ENCODE measurements at places on chromosomes 1 and 21.

GRCh38 chr1:204641455-204641854, 44.1 kb downstream of the LRRN2 start:
- DNase-seq, result no peak

DNA sequence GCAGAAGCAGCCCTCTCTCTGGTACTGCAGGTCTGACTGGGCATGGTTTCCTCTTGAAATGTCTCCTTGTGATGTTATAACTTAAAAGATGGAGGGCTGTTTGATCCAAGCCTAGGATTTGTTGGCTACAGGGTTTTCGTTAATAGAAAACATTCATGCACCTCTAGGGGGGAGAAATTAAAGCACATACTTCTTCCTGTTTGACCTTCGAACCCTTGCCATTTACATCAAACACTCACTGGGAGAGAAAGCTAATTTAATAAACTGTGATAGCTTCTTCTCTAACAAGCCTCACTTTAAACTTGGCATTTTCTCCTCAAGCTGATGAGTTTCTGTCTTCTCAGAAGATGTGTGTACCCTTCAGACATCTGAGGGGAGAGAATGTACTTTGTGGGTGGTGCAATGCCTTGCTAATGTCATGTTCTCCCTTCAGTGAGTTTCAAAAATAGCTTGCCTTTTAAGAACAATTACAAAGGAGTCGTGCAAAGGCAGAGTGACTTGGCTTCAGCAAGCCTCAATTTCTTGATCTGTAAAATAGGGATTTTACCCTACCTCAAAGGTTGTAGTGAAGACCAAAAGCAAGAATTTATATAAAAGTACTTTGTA, 20.4 kb downstream of the CACHD1 start:
- no peak for DNase-seq

GRCh38 chr1:118201524-118201923, 16.5 kb upstream of the SPAG17 start:
- no peak for DNase-seq

DNA sequence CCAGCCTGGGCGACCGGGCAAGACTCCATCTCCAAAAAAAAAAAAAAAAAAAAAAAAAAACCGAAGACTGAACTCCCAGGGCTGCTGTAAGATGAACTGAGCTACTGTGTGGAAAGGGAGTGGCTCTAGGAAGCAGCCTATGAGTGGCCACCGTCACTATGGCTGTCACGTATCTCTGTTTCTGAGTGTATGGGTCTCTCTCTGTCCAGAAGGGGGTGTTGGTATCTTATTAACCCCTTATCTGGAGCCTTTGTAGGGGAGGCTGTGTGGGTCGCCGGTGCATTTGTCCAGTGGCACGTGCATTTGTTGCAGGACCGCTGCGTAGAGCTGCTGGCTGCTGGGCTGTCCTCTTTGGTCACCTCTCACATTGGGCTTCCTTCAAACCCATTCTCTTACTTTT, 326.6 kb downstream of the CAMTA1 start:
- DNase-seq, result no peak

DNA sequence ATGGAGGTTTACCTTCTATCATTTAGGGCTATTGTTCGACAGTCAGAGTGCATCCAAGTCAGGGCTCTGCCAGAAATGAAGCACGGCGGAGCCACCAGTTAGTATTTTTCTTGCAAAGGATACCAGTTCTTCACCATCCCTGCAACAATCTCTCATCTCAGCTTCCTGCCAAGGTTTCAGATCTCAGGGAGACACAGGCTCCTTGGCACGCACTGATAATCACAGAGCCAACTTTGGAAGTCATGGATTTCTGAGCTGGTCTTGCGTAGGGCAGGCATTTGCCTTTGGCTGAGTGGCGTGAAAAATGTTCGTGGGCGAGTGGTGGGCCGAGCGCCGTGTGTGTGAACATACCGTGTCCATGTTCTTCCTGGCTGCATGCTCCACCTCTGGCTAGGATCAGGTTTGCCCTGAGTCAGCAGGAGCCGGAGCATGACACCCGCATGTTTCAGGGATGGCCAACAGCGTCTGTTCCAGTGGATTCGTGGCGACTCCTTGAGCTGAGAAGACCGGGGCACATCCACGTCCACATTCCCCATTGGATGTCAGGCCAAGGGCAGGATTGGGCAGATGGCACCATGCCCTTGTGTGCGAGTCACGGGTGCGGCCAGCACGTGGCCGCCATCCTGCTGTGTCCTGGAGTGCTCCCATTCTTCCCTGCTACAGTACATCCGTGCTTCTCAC, 118.5 kb upstream of the C1orf174 start:
- no peak for DNase-seq

DNA sequence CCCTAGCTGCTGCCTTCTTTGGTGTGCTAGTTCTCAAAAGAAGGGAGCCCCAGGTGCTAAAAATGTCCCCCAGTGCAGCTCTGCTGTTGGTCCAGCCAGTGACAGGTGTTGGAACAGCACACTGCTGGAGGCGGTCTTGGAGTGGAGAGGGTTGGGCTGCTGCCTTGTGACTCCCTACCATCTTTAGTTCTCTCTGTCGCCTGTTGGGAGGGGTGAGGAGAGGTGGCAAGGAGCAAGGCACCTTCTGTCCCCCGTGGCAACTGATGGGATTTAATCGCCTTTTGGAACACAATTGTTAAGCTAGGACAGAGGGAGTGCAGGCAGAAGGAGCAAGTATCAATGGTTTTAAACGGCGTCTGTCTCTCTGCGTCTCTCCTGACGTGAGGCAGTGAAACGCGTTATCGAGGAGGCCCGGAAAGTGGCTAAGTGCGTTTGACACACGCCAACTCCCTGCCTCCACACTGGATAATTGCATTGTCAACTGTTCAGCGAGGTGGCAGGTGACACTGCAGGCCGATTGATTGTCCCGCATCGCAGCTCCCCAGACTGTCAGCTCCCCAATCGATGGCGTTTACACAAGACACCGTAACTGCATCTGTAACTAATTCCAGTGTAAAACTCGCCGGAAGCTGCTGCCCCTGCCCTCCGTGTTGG, 34.0 kb downstream of the TMEM53 start:
- DNase-seq, result no peak

GRCh38 chr1:62352387-62352786, 33.2 kb upstream of the KANK4 start:
- no peak for DNase-seq

- no peak for DNase-seq
Measured at GRCh38 chr1:10680487-10680886, 116.0 kb downstream of the CASZ1 start.

- DNase-seq, result no peak
Measured at GRCh38 chr1:24580756-24581155, 24.9 kb downstream of the NCMAP start.

DNA sequence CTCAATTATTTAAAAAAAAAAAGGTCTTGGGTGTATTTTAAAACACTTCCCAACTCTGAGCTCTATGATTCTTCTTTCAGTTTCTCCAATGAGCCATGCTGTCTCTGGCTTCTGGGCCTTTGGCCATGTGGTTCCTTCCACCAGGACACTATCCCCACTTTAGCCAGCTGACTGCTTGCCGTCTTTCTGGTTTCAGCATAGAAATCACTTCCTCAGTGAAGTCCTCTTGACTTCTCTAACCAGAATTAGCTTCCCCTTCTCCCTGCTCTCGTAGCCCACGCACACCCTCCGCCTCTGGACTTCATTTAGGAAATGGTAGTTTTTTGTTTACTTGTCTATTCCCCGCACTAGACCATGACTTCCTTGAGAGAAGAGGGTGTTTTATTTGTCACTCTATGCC, 1.1 kb upstream of the DIO1 start:
- DNase-seq, result no peak

DNA sequence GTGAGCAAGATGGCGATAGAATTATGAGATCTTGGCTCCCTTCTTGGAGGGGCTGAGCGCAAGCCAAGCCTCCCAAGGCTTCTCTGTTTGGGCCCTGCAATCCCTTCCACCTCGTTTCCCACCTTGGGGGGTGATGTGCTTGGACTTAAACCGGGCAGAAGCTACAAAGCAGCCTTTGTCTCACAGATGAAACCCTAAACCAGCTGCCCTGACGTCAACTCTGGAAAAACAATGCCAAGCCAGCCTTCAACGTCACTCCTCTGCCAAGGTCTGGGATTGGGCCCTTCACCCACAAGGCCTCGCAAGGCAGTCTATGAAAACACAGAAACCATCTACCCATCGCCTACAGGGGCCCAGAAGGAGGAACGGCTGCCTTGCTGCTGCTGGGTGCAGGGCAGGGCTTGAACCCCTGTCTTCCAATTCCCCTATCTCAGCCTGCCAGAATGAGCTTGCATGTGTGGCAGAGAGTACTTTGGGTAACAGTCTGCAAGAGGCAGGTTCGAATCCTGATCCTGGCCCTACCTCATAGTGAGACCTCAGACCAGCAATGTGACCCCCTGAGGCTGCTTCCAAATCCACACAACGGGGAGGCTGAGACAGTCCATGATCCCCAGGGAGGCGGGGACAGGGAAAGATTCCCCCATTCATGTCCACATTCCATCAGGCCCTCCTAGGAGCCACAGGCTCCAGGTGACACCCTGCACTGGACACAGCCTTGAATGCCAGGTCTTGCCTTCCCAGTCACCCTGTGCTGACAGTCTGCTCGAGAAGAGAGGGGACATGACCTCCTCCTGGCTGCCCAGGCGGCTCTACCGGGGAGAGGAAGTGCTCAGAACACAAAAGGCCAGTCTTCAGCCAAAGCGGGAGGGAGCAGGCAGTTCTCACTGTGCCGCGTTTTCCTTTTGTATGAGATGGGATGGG, 15.0 kb downstream of the IFFO2 start:
- peak; percentile 64 for DNase-seq

DNA sequence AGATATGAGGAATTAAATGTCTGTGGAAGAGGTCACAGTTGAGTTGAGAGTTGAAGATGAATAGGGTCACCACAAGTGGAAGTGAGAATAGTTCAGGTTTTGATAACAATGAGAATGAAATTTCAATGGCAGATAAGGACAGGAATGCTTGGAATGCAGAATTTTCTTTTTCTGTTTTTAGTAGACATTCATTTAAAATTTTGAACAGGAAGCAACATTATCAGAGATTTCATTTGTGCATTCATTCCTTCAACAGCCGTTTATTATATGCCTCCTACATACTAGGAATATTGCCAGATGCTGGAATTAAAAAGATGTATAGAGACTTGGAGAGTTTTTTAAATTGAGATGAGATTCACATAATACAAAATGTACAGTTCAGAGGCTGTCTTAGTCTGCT, 126.8 kb downstream of the ITSN1 start:
- no peak for DNase-seq

GRCh38 chr1:221394011-221394544, 347.8 kb downstream of the DUSP10 start:
- DNase-seq, result no peak

DNA sequence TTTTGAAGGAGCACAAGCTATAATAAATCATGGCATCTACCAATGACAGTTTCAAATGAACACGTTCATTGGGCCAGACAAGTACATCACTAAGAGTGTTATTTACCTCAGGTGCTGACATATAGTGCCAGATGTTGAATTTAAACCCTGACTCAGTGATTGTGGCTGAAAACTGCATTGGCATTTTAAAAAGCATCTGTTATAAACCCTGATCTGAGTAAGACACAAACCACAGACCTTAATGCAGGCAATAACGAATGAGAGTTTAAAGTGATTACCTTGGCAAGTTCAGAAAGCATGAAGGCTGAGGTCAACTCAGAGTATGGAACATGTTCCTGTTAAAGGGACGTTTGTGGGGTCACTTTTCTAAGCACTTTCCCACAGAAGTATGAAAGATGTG, 865.1 kb upstream of the TMPRSS15 start:
- DNase-seq, result no peak

DNA sequence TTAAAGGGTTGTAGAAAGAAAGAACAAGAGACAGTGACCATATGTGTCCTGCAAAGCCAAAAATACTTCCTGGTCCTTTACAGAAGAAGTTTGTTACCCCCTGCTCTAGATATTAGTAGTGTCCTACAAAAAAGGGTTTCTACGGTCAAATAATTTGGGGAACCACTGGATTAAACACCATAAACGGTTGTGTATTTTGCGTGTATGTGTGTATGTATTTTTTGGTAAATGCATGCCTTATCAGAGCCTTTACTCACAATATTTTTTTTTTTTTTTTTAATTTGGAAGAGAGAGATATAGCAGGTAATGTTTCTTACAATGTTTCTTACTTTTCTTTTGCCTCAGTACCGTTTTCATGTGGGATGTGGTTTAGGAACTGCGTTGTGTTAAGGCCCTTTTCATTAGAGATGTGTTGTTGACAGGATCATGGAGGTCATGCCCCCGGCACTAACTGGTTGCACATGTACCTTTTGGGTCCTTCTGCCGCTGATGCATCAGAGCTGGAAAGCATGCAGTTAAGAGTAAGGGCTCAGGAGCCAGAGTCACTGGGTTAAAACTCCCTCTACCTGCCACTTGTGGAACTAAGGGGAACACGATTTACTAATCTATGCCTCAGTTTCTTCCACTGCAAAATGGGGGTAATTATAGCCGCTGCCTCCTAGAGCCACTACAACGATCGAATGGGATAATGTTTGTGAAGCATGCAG, 234.6 kb upstream of the KAZN start:
- DNase-seq, result no peak

- no peak for DNase-seq
Measured at GRCh38 chr1:245008761-245009160, 144.4 kb upstream of the HNRNPU start.

DNA sequence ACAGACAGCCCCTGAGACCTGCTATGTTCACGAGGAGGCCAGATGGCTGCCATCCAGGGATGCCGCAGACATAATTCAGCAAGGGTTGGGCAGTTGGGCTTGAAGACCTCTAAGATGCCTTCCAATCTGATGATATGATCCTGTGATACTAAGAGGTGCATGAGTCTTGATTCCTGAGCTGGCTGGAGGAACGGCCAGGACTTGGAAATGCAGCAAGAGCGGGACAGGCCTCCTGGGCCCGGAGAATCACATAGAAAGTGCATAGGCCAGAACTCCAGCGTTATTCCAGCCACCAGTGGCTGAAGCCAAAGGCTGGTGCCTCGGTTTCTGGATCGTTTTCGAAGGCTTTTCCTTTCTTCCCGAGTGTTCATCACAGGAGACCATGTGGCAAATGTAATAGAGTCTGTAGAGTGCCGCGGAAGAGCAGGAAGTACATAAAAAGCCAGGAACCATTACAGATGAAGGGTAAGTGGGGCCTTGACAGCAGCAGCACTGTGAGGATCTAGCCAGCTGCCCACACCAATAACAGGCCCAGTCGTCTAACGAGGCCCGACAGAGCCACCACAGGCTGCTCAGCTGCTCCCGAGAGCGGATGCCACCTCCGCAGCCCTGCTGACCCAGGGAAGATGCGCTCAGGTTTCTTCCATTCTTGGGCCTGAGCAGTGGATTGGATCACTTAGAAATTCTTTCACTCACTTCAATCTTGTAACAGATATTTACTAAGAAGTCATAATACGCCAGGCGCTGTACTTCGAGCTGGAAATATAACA, 14.0 kb upstream of the LHX4 start:
- no peak for DNase-seq

- no peak for DNase-seq
Measured at GRCh38 chr1:91513706-91514105, 13.1 kb downstream of the CDC7 start.

Measured in SJSA1 (cell line).